ENCODE measurements at places on chromosomes 12 and 14.

DNA sequence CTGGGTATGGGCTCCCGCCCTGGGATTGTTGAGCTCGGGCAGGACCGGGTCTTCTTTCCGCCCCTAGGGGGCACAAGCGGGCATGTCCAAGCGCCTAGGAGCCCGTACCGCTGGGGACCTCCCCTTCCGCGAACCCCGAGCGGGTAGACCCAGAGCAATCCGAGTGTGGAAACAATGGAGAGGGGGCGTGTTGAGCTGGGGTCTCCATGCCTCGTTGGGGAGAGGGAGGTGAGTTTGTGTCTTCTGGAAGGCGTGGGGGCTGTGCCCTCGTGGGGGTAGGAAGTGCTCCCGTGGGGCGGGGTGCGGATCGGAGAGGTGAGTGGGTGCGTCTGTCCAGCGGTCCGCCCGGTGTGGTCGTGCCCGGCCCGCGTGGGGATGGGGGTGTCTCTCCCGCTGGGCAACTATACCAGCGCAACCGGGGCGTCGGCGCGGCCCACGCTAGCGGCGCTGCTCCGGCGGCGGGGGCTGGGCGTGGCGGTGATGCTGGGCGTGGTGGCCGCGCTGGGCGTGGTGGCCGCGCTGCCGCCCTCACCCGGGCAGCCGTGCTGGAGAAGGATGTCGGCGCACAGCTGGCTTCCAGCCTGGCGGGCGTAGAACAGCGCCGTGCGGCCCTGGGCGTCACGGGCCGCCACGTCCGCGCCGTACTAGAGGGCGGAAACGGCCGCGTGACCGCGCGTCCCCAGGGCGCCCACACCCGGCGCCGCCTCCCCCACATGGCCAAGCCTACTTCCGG, 12.2 kb downstream of the AGAP2 start:
- DNase-seq: peak; percentile 91

DNA sequence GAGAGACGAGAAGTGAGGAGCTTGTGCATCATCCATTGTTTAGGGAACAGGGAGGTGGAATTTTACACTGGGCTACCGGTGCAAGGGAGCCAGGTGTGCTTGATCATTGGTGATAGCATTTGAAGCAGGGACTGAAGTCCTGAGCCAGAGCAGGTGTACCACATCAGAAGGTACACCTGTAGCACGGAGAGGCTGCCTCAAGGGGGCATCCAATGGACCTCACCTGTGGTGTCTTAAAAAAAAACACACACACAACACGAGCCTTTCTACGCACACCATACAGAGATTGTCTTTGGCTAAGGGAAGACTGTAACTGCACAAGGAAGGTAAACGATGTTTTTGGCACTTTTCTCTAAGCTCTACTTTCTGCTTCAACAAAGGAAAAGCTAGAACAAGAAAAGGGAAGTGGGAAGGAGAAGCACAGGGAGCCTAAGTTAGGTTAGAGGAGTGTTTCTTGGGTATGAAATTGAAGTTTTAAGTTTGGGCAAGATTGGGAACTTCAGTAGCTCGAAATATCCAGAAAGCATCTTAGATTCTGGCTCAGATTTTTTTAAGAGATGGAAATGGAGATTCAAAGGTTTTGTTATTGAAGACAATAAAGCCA, 334.3 kb upstream of the FBXO33 start:
- DNase-seq: no peak

- DNase-seq: no peak
These were observed 4.5 kb upstream of the TMEM233 start for GRCh38 chr12:119589097-119589496.

DNA sequence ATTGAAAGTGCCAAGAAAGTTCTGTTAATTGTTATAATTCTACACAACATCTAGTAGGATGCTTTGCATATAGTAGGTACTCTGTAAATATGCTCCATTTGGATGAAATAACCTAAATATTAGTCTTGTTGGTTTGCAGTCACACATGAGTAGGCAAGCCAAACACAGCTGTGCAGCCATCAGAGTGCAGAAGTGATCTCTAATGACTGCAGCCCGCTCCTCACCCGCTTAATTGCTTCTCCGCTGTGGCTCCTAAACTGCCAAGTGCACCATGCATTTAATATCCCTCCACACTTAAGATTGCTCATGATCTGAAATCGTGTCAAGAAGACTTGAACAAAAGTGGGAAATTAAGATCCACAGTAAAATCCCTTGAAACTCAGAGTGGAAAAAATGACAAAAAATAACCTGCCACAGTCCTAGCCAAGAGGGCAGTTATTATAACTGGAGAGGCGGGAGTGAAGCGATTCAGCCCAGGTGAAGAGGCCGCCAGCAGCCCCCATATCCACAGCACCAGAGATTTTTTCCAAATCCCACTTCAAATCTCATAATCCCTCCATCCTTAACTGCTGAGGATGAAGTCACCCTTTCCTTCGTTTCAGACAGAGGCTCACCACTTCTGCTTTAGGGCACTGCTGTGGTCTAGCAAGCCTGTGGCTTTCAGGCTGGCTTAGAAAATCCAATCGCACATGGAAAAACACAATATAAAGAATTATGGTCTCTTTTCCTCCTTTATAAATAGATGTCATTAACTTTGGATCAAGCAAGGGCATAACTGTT, 69.5 kb downstream of the TMEM30B start:
- DNase-seq: peak; percentile 68

DNA sequence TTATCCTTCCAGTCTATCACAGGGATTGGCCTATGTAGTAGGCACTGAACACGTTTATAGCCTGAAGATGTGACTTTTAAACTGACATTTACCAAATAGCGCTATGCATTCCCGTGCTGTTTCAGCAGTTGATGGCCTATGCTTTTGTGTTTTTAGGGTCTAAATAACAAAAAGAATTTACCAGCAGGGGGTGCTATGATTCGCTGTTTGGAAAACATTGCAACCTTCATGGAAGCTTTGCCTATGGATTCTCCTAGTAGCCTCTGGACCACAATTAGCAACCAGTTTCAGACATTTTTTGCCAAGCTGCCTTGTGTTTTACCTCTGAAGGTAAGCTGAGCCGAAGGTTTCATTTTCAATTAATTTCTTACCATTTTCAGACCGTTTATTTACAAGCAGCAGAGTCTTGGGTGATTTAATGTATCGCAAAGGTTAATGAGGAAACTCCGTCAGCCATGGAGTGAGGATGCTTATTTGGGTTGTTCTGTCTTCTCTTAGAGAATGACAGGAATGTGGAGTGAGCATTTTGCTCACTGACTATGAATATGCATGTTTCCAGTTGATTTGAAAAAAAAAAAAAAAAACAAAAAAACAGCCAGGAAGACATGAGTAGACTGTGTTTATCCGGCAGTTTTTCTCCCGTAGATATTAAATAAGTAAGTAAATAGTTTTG, 133.1 kb downstream of the PRIMA1 start:
- DNase-seq: peak; percentile 26

- DNase-seq: no peak
These were observed 17.3 kb upstream of the ALDH2 start for GRCh38 chr12:111749391-111749790.

GRCh38 chr14:20791187-20791586, 10.1 kb downstream of the RNASE6 start:
- DNase-seq: no peak
